Fibroblast of the aortic adventitia (primary cell): ENCODE measurements at places on chromosomes 5 and 9.

GRCh38 chr9:119375892-119376291 is 6.7 kb upstream of the BRINP1 start:
- DNase-seq = peak; percentile 5

DNA sequence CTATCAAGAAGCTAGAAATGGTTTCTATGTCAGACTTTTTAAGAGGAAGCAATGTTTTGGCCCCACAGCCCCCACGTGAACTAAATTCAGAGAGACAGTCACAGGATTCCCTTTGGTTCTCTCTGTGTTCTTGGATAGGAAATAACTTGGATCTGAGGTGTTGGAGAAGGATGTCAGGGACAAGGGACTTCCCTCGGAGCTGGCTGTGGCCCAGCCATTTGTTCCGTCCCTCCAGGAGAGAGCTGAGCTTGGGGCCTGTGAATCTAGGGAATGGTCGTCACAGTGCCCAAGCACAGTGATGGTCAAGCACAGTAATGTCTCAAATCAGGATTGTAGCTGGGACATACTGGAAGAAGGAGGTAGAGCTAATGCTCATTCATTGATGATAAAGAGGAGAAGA is 2.0 kb downstream of the C7 start:
- DNase-seq = no peak

DNA sequence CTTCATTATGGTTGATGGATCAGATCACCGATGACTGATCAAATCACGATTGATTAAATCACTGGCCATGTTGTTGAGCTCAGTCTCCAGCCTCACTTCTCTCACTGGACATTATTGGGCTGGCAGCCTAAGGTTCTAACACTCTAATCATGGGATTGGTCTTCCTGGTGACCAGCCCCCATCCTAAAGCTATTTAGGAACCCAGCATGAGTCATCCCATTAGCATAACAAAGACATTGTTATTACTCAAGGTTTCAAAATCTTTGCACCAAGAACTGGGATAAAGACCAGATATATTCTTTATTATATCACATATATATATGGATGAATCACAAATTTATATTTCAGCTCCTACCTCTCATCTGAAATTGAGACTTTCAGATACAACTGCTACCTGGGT is 272.1 kb upstream of the IL12B start:
- no peak for DNase-seq

- no peak for DNase-seq
Observed at GRCh38 chr5:151258816-151259215, 5.8 kb downstream of the GM2A start.

GRCh38 chr9:16133556-16134227 is 580.8 kb downstream of the CCDC171 start:
- DNase-seq = peak; percentile 35

GRCh38 chr5:53109056-53109442 is 508 bp downstream of the MOCS2 start:
- peak; percentile 28 for DNase-seq

GRCh38 chr9:118083161-118083560 is 379.0 kb downstream of the TLR4 start:
- DNase-seq = no peak

GRCh38 chr5:149853331-149853648 is 91.3 kb downstream of the PDE6A start:
- no peak for DNase-seq

GRCh38 chr9:91646702-91647101 is 223.1 kb upstream of the NFIL3 start:
- no peak for DNase-seq

GRCh38 chr5:143592648-143593047 is 189.2 kb upstream of the NR3C1 start:
- peak; percentile 26 for DNase-seq

DNA sequence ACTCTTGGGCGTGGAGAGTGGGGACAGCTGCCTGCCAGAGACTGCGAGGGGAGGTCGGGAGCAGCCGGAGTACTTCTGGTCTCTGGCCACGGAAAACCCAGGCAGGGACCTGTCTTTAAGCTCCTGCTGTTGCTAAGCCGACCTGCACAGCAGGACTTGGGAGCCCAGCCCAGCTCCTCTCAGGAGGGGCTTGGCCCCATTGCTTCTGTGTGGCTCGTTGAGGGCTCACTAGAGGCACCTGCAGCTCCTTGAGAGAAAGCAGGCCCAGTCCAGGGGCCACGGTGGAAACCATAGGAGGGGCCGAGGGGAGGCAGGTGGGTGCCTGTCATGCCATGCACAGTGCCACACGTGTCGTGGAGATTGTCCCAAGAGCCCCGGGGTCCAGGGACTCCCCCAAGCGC is 3.3 kb upstream of the LCN2 start:
- DNase-seq = no peak

DNA sequence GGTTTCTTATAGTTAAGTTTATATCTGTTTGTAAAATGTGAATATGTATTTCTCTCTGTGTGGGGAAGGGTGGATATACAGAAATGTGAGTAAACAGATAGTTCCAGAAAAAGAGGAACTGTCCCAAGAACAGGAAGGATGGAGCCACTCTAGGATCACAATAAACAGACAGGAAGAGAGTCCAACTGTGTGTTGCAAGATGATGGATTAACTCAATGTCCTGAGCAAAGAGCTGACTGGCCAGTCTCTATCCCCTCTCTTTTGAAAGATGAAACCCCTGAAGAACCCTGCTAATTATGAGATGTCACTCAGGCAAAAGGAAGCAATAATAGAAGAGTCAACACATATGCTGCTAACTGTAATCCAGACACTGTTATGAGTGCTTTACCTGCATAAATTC is 202.7 kb downstream of the SEMA6A start:
- DNase-seq = no peak

DNA sequence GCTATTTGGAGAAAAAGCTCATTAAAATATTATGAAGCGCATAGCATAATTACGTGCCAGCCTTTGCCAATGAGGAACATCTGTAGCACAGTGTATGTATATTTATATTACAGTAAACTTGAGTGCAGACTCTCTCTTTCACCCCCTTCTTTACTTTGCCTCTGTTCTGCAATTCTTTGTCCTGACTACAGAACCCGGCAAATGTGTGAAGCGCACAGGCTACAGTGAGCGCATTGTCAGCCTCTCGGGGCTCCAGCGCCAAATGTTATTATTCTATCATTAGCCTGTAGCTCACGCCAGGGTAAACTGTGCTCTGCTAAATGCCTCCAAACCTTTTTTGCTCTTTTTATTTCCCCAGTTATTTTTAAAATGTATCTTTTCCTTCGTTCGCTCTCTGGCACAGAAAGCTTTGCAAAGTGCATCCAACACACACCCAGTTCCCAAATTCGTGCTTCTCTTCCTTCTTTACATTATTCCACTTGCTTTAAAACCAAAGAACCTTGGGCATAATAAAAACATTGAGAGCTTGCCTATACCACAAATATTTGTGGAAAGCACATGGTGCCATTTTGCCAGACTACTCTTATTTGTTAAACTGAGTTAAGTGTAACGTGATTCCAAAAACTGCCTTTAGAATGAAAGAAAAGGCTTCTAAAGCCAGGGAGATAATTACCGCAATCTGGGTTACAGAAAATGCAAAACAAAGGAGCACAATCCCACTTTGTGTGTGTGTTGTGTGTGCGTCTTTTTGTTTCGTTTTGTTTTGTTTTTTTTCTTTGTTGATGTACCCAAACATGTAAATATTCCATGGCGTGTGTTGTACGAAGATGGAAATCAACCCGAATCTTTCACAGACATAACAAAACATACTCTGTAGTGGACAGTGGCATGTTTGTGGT is 164.1 kb upstream of the MPDZ start:
- DNase-seq = peak; percentile 34

- DNase-seq = peak; percentile 62
Observed at GRCh38 chr5:172524573-172525021, 70.3 kb upstream of the SH3PXD2B start.

DNA sequence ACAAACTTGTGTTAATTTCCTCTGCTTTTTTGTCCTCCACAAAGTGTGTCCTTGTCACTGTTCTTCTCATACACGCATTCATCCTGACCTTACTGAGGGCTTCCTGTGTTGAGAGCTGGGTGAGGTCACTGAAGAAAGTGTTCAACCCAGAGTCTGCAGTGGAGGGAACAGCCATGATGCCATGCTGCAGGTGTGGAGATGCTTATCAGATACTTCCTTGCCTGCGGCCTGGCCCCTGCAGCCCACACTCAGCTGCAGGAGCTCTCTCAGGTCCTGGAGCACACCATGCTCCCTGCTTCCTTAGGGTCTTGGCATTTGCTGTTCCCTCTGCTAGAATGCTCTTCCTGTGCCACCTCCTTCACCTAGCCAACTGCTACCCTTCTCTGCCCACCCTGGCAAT is 108.1 kb upstream of the SPRY4 start:
- DNase-seq = no peak

- DNase-seq = no peak
Observed at GRCh38 chr5:112616812-112617547, 120.7 kb upstream of the APC start.

GRCh38 chr9:114392749-114393112 is 4.9 kb upstream of the AKNA start:
- DNase-seq = peak; percentile 39

GRCh38 chr9:135023088-135023785 is 64.2 kb upstream of the OLFM1 start:
- no peak for DNase-seq

DNA sequence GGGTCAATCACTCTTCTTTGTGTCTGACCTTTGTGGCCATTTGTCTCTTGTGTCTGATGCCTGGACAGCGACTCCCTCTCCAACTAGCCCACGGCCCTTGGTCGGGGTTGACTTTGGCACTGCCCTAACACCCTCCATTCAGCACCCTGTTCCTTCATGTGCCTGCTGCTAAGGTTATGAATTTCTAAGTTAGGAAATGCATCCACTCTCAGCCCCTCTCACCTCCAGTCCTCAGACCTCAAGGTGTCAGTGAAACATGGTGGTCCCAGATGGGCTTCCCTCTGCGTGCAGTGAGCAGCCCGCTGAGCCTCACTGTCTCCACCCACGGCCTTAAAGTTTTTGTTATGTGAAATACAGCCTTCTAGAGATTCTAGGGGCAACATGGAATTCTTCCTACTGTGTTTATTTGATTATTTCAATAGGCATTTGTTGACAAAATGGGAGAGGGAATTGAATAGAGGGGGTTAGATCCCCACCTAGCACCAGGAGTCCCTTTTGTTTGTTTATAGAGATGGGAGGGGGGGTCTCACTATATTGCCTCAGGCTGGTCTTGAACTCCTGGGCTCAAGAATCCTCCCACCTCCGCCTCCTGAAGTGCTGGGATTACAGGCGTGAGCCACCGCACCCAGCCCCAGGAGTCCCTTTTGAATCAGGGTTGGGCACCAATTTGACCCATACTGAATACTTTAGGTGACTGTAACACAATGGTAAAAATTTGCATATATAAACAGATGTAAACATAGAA is 1.6 kb upstream of the GLIPR2 start:
- DNase-seq = no peak

GRCh38 chr5:16464664-16465543 is 696 bp downstream of the ZNF622 start:
- peak; percentile 19 for DNase-seq

DNA sequence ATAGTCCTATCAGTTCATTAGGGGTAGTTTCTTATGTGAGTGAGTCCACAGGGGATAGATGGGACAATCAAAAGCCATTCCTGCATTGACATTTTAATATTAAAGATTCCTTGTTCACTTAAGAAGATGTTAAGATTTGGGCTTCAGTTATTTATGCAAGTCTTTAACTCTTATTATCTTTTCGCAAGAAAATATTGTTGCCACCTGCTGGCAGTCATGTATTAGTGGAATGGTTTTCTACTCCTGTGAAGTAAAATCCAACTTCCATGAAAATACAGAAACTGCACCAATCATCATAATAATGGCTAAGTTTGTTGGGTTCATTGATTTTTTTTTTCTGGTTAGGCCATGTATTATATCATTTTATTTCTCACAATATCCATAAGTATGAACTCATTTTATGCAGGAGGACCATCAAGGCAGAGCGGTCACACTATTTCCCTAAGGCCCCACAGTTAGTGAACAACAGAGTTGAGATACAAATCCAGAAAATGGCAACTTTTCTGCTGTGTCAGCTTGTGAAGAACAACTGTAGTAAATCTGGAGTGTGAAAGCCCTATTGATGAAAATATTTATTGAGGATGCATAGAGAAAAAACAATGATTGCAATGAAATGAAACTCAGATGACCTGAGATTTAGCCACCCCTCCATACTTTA is 88.5 kb upstream of the TXNDC8 start:
- peak; percentile 60 for DNase-seq

GRCh38 chr9:74361508-74361907 is 135.6 kb upstream of the RORB start:
- DNase-seq = no peak

DNA sequence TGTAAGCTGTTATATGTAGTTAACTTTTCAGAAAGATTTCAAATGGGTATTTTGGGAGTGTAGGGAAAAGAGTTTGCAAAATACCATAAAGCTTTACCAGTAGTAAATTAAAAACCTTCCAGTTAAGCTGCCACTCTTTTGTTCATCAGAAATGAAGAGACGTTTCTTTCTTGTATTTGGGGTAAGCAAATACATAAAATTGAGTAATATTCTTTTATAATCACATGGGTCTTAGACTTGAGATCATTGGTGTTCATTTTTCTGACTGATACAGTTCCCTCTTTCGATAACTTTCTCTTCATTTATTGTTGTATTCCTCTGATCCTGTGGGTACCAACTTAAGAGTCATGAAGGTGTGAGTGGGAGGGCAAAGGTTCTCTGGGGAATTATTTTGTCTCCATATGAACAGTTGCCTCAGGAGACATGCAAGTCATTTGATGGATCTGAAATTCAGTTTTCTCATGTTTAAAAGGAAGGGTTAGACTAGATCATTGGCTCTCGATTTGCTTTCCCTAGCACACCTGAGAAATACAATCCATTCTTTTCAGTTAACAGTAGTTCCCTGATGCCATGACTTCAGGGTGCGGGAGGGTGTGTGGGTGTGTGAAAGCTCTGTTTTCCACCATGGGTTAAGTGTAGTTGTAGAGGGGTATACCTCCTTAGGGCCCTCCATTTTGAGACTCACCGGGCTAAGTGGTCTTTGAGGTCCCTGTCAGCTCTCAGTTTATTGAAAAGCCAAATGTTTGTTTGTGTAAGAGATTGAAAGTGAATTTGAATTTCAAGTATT is 47.7 kb downstream of the CNTRL start:
- peak; percentile 14 for DNase-seq

GRCh38 chr9:91532325-91532724 is 108.7 kb upstream of the NFIL3 start:
- peak; percentile 23 for DNase-seq

GRCh38 chr9:104969116-104969515 is 41.2 kb upstream of the ABCA1 start:
- DNase-seq = no peak

DNA sequence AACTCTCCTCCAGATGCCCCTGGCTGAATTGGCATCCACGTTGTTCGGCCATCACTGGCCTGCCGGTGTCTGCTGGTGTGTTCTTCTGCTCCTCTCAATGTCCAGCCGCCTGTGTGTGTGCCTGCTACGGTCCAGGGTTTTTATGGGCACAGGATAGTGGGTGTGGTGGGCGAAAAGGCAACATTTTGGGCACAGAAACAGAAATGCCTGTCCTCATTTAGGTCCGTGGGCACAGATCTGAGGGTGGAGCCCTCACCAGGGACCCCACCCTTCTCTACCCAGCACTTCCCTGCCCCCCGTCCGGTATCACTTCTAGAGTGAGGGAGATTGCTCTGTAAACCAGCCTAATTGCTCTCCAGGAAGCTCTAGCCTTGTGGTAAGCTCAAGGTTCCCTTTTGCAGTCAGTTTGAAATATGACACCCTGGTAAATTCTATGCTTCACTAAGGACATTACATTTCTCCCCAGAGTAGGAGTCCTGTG is 410.1 kb downstream of the MAT2B start:
- no peak for DNase-seq
